Stimulated activated CD8-positive, alpha-beta memory T cell treated with anti-CD3 and anti-CD28 coated beads, Interleukin-4, amount 100 ng/mL, for 4 hours (primary cell): ENCODE measurements at places on chromosomes 3 and 15.

GRCh38 chr15:66433726-66434125 lies 47.0 kb downstream of the MAP2K1 start:
- DNase-seq = no peak

DNA sequence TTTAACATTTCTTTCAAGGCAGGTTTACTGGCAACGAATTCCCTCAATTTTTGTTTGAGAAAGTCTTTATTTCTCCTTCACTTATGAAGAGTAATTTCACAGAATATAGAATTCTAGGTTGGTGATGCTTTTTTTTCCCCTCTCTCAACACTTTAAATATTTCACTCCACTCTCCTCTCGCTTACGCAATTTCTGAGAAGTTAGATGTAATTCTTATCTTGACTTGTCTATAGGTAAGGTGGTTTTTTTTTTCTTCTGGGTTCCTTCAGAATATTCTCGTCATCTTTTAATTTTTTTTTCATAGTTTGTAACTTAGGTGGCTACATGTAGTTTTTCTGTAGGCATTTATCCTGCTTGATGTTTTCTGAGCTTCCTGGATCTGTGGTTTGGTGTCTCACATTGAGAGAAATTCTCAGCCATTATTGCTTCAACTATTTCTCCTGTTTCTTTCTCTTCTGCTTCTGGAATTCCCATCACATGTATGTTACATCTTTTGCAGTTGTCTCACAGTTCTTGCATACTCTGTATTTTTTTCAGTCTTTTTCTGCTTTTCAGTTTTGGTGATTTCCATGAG lies 189.4 kb upstream of the GOLGA6L4 start:
- DNase-seq = no peak

DNA sequence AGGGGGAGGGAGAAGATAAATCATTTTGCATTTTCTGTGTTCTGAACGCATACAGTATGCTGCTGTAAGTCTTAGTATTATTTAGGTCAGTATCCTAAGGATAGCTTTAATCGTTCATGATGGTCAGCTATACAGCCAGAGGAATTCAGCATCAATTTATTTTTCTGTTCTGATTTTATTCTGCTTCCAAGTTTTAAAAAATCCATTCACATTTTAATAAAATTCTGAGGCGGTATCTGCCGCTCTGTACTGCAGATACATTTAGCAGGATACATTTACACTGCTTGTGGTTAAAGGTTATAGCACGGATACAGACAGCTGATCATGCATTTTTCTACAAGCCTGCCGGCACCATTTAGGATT lies 17.8 kb downstream of the ZBTB38 start:
- DNase-seq = no peak

DNA sequence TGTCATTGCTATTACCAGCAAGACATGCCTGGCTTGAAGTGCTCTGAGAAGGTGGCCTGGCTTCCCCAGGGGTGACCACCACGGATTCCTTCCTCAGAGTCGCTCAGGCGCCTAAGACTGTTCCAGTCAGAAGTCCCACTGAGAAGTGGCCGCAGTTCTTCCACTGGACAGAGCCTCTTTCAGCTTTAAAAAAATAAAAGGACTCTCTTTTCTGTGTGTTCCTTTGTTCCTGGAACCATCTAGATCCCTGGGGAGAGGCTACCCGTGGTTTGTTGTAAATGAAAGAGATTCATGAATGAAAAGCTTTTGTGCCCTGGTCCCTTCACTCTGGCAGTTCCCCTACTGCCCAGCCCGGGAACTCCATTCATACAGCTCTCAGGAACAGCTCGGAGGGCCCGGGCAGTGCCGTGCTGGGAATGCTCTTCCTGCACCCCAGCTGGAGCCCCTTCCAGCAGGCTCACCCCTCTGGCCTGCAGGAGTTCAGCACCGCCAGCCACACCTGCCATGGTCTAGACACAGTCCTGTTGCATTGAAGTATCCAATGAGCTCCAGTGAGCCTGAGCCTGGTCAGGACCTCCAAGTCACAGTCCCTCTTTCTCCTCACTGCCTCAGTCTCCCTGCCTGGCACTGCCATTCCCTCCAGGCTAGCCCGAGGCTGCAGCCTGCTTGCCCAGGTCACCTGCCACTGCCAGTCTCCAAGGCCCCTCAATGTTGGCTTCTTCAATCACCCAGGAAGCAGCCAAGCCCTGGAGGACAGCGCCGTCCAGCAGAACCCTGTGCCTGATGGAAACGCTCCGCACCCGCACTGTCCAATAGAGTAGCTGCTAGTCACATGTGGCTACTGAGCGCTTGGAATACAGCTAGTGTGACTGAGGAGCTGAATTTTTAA lies 75.4 kb downstream of the XXYLT1 start:
- no peak for DNase-seq

GRCh38 chr15:77531191-77532000 lies 101.3 kb downstream of the LINGO1 start:
- DNase-seq = no peak

- DNase-seq = no peak
These were observed 89.5 kb upstream of the UBE2E2 start for GRCh38 chr3:23113455-23114171.

DNA sequence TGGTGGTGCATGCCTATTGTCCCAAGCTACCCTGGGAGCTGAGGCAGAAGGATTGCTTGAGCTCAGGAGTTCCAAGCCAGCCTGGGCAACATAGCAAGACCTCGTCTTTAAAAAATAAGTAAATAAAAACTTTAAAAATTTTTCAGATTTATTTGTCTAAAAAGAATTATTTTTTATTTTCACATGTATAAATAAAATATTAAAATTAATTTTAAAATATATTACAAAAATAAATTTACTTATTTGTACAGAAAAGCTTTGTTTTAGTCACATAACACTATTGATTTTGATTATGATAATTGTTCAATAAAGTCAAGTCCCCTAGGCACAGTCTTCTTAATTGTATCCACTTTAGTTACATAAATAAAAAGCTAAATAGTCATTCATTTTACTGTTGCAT lies 85.2 kb downstream of the FILIP1L start:
- no peak for DNase-seq

GRCh38 chr3:53682807-53683206 lies 163.4 kb downstream of the CHDH start:
- DNase-seq = no peak

DNA sequence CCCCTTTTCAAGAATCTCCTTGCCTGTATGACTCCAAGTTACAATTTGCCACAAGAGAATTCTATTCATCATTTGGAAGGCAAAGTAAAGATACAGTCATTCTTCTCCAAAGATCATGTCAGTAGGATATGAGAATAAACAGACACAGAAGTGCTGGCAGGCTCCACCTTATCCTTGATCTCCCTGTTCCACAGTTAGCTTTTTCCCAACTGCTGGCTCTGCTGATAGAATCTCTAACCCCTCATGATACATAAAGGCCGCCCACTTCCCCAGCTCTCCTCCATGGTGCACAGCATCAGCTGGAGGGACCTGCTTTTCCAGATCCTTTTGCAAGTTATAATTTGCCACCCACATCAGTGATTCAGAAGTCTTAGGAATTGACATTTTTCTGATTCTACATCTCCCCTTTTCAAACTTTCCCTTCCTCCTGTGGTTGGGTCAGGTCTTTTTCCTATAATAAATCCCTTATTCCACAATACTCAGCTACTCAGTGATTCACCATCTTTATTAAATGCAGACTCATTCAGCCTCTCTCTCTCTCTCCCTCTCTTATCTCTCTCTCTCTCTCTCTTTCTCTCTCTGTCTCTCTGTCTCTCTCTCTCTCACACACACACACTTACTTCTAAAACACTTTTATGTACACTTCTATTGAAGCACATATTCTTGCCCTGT lies 465.4 kb downstream of the GBE1 start:
- no peak for DNase-seq

- DNase-seq = no peak
These were observed 154.6 kb downstream of the CLSTN2 start for GRCh38 chr3:140089403-140090072.

GRCh38 chr3:171574556-171575240 lies 114.5 kb upstream of the TNIK start:
- no peak for DNase-seq

DNA sequence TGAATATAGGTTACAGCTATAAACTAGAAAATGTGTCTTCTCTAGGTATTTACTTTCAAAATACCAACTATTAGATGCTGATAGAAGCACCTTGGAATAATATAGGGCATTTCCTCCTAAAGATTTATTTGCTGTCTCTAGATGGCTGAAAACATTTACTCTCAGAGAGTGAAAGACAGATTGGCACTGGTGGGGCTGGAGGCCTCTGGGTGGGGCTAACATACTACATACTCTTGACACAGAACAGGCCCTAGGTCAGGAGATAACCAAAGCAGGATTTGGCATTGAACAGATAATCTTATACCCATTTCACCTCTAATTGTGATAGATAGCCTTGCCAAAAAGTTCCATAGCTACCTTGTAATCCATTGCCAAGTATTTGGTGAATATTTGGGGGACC lies 253.3 kb upstream of the TBC1D5 start:
- no peak for DNase-seq

GRCh38 chr3:32592696-32593353 lies 22.2 kb upstream of the DYNC1LI1 start:
- no peak for DNase-seq

GRCh38 chr15:73346735-73347312 lies 21.9 kb downstream of the HCN4 start:
- DNase-seq = peak; percentile 4

- DNase-seq = no peak
These were observed 17.6 kb upstream of the BOC start for GRCh38 chr3:113193719-113194118.

- no peak for DNase-seq
These were observed 27.8 kb upstream of the IGF2BP2 start for GRCh38 chr3:185852635-185853034.

GRCh38 chr3:160226026-160226907 lies 1.0 kb downstream of the C3orf80 start:
- no peak for DNase-seq

GRCh38 chr3:65030847-65031463 lies 343.2 kb upstream of the ADAMTS9 start:
- DNase-seq = no peak

DNA sequence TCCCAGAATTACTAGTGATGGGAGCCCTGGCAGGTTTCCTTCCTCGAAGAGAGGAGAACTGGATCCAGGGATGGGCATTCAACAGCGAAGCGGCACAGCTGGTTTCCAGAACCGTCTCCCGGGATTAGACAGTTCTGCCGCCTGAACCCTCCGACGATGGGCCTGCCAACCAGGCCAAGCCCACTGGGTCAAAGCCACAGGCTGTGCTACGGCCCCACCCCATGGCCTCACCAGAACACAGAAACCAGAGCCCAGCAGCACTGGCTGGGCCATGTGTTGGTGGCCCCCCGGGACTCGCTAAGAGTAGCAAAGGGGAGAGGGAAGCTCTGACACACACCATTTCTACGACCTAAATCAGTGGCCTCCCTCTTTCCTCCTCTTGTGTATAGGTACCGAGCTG lies 2.2 kb downstream of the C15orf62 start:
- no peak for DNase-seq

DNA sequence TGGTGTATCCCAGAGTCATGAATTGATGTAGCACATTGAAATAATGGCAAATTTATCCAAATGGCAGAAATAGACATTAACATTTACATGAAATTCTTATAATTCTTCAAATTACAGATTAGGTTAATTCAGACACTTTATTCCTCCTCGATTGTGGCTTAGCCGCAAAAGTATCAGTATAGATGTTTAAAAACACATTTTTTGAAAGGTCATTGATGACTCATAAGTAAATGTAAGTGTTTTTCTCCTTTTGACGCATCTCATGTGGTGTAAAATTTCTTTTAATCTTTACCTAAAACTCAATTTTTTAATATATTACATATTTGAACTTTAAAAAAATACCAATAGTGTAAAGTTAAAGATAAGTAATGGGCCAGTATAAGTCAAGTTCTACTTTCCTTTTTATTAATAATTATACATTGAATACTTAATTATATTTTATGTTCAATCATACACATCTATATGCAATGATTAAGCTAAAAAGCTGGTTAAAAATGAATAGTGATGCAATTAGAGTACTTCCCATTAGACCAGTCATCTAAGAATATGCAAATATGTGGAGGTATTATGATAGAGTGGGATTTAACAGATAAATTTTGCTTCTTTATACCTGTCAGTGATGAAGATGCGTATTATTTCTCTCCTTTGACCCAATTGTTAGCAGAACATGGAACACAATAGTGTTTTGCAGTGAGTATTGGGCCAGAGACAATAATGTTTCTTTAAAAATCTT lies 678.1 kb upstream of the DPPA4 start:
- no peak for DNase-seq

DNA sequence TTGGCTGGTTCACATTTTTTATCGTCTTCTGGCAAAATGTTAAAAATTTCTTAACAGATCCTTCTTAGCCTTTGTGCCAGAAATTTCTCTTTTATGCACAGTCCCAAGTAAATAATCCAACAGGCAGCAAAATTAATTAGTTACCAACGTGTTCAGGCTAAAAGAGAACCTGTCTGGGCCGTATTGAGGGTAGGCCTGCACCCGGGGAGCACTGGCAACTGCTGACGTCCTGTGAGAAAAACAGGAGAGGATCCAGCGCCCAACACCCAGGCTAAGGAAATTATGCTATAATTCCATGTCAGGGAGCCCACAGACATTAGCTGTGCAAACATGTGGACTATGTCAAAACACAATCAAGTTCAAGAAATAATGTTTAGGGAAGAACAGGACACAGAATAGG lies 30.7 kb upstream of the CSTA start:
- no peak for DNase-seq

DNA sequence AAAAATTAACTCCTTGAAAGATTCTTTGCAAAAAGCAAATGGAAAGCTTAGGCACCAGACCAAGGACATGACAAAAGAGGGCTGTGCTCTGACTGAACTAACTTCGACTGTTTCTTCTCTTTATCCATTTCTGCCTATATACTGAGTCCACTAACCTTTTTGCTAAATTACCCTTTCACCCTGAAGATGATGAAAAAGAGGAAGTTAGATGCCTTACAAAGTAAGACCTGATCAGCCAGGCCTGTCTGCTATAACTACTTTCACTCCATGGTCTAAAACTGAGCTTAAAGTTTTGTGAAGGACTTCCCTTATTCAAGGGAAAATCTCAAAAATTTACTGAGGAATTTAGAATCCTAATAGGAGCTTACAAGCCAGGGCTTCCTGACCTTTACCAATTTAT lies 6.2 kb upstream of the IGSF10 start:
- no peak for DNase-seq

DNA sequence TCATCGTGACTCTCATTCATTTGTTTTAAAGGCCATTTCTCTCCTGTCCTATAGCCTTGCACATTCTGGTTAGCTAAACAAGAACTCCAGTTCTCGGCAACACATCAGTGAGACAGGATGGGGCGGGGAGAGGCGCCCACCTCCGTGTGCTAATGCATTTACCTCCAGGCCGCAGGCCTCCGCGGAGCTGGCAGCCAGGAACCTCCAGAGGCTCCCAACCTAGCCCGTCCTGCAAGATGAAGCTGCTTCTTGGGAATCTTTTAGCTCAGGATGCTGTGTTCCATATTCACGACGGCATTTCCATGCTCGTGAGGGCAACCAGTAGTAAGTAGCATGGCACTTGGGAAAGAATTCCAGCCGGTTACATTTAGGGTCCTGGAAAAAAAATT lies 47.9 kb downstream of the RGMA start:
- DNase-seq = no peak

- DNase-seq = peak; percentile 35
These were observed 54.0 kb downstream of the B3GNT5 start for GRCh38 chr3:183306798-183307671.

- no peak for DNase-seq
These were observed 22.7 kb downstream of the BOC start for GRCh38 chr3:113234028-113234427.
